ENCODE measurements at places on chromosomes 1 and 21.

DNA sequence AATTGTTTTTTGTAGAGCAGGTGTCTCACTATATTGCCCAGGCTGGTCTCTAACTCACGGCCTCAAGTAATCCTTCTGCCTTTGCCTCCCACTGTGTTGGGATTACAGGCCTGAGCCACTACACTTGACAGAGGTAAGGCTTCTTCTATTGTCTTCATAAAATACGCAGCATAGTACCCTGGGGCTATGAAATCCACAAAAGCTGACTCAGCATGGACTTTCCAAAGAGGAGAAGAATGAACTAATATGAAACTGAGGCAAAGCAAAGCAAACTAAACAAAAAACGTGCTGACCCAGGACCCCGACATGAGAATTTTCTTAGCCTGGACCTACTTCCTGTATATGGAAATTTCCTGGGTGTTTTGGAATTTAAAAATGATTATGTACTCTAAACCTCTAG is 18.5 kb upstream of the ATP13A2 start:
- no peak for DNase-seq

DNA sequence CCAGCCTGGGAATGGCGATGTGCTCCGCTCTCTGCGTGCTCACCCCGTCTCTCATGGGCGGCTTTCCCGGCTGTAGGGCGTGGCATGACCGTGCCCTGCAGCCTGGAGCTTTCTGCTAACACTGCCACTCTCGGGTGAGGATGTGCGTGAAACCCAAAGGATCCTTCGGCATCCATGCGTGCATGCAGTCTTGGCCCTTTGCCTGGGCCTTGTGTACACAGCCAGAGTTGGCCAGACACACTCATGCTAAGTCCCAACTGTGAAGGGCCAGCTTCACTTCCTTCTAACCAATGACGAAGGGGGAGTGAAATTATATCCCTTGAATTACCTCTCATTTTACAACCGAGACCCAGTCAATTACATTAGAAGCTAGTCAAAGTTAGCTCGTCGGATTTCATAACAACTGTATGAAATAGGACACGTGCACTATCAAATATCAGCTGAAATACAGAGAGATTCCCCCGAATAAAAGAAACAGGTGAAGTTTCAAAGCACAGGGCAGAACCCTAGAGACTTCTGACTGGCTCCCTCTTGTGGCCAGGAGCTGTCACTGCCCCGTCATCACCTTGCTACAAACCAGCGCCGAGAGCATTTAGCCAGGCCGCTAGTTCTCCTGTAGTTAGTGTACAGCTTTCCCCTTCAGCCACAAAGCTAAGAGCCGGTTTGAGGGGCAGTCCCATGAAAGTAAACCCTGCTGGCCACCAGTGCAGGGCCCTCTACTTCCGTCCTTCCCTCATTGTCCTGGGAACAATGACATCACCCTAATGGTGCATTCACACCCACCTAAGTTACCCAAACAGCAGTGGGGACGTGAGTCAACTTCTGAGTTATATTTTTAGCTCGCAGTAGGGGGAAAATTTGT is 63.4 kb upstream of the COA6 start:
- DNase-seq: peak; percentile 82

- no peak for DNase-seq
Observed at GRCh38 chr1:245751726-245752470, 597.1 kb downstream of the KIF26B start.

- no peak for DNase-seq
Observed at GRCh38 chr21:27062443-27062842, 95.6 kb upstream of the ADAMTS5 start.

DNA sequence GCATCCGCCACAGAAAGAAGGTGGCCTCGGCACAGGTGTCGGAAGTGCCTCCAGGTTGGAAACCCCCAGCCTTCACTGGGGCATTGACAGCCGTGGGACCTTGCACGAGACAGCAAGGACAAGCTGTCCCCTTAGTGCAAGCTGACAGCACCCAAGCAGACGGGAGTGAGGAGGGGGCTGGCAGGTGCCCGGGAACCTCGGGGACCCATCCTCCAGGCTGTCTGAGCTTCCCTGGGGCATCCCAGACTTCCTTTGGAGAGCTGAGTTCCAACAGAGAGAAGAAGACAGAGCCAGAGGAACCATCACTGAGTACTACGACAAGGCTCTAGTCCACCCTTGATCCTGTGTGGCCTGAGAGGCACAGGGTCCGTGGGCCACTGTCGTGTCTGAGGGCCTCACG is 100.6 kb upstream of the RAB4A start:
- no peak for DNase-seq

GRCh38 chr1:2320006-2320405 is 71.3 kb downstream of the MORN1 start:
- DNase-seq: no peak

GRCh38 chr21:33032434-33033047 is 6.8 kb downstream of the OLIG2 start:
- DNase-seq: no peak
